ENCODE measurements at places on chromosomes 5 and 9.

DNA sequence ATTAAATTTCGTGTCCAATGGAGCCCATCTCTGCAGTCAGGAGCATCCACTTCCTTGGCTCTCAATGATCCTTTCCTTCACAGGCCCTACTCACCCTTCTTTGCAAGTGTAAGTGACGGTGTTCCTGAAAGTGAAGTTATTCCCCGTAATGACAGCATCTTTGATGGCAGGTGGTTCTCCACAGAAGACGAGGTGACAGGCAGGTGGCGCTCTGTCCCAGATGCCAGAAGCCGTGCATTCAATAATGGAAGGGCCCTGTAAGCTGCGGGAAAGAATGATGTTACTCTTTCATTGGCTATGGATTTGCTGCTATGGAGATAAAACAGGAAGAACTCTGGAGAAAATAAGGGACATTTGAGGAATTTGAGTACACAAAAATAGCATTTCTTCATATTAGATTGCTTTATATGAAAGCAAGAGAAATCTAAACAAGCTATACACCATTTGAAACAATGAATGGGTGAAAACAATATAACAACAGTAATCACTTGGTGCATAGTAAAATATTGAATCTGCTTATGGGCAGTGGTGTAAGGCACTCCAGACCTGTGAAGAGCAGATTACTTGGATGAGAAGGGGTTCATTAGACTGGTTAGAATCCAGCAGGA lies 89.9 kb upstream of the TXNDC8 start:
- peak; percentile 22 for DNase-seq

DNA sequence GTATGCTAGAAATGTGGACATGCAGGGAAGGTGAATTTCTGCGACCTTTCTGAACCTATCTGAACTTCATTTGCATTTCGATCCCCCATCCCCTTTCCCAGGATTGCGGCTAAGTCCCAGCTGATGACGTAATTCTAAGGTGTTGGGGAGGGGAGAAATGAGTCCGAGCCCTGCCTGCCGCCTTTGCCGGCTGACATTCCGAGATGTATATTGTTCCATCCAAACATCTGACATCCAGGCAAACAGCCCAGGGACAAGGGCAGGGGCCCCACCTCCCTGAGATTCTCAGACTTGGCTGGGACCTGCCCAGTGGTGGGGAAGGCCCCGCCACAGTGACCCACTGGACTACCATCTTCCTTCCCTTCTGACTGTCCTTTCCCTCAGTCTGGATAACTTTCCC lies 494.6 kb downstream of the ENC1 start:
- DNase-seq: no peak

- no peak for DNase-seq
Measured at GRCh38 chr5:65758546-65759144, 36.6 kb downstream of the NLN start.

GRCh38 chr5:179119415-179120170 lies 59.4 kb downstream of the ZNF354C start:
- no peak for DNase-seq

DNA sequence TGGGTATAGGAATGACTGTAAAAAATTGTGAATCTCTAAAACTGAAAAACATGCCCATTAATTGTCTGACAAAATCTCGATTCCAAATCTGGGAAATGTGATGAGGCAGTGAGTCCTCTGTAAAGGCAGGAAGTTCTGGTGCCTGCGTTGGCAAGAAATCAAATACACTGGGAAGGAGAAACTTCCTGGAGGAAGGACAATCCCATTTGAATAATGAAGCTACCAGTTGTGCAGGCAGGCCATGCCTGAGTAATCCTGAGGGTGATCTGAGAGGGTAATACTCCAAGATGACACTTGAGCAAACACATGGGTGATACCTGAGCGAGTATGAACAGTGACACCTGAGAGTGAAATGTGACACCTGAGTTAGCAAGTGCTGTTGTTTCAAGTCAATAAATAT lies 49.7 kb downstream of the KIF24 start:
- no peak for DNase-seq

DNA sequence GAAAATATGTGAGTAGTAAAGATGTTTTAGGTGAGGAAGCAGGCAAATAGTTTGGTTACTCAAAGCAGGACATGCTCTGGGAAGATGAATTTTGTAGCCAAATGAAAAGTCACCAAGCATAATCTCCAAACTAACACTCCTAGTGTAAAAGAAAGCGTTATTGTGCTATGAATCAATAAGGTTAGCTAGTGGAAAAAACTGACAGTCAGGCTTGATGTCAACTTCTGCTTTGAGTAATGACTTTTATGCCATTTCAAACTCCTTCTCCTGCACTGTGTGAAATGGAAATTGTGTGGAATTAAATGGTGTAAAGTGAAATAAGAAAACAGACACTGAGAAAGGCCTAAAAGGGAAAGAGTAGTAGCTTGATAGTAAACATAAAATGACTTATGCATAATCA lies 637.2 kb upstream of the DMAC1 start:
- DNase-seq: no peak

GRCh38 chr9:126494264-126494663 lies 119.5 kb upstream of the LMX1B start:
- no peak for DNase-seq

DNA sequence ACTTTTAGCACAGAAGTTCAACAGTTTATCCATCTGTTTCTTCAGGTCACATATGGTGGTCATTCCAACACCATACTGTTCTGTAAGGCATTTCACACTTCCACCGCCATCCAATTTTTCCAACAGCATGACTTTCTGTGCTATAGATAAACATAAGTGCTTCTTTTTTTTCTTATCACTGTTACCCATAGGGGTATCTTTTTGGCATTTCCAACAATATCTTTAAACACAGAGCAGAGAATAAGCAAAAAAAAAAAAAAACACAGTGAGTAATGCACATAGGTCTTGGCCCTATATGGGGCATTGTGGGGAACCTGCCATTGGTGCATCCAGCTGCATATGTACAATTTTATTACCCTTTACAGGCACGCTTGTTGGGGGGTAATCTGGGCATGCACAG lies 12.2 kb upstream of the ZNF367 start:
- no peak for DNase-seq

DNA sequence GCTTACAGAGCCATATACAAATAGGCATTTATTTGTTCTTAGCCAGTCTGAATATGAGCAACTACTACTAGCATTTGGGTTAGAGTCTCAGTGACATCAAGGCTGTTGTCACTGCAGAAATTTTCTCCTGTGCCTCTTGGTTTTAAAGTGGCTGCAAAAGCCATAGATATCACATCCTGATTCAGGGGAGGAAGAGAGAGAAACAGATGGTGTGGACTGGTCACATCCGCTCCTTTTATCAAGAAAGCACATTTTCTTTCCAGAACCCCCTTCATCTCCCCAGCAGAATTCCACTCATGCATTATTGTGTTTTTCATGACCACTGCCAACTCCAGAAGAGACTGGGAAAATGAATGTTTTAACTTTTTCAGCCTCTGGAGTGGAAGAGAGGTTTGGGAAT lies 69.8 kb downstream of the PTTG1 start:
- no peak for DNase-seq

- DNase-seq: no peak
Measured at GRCh38 chr5:154654486-154655371, 100.4 kb upstream of the LARP1 start.

GRCh38 chr9:78189461-78189860 lies 46.4 kb upstream of the CEP78 start:
- no peak for DNase-seq

DNA sequence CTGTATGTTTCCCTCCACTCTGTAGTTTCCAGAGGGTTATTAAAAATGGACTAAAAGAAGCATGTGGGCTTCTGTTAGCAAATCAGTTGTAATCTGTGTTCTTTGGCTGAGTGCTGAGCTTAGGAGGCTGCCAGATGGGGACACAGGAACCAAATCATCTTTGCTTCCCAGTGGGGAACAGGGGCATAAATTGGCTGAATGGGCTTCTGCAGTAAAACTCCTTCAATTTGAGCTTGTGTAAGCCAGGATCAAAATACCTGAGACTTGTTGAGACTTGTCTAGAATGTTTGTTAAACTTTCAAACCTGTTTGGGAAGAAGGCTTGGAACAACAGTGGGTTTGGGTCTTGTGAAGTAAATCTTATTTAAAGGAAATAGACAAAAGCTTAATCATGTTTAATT lies 32.2 kb upstream of the TNFAIP8 start:
- no peak for DNase-seq

GRCh38 chr9:17938035-17938655 lies 359.3 kb downstream of the SH3GL2 start:
- DNase-seq: no peak

GRCh38 chr9:124500796-124501611 lies 6.2 kb downstream of the NR5A1 start:
- DNase-seq: no peak

GRCh38 chr5:113343343-113343742 lies 91.4 kb downstream of the TSSK1B start:
- DNase-seq: no peak

GRCh38 chr9:25206027-25206426 lies 472.2 kb downstream of the TUSC1 start:
- DNase-seq: no peak

DNA sequence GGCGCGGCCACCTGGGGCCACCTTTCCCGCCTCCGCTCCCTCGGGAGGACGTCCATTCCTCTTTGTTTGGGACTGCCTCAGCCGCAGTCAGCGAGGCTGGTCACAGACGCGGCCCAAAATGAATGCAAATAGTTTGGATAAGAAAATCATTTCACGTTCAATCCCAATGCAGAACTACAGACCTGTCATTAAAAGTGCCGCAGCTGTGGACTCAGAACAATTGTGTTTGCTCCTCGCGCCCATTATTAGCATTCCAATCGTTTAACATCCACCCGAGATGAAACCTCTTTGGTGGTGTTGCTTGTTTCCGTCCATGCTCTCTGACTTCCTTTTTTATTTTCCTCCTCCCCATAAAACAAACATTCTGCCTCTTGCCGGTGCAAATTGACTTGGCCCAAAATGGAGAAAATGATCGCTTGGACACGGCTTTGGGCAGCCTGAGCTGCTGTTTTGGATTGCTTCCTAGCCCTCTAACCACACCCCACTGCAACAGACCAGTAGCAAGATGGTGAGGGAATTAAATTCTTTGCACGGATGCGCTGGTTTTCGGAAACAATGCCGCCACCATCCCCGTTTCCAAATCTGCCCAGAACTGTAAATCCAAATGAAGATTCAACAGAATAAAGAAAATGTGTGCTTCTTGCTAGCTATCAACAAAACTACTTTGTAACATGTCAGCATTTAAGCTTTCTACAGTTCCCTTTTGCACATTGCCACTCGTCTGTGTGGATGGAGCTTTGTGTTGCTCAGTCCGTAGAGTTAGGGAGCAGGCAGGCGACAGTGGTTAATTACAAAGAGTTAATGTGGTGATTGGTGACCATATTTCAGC lies 784 bp downstream of the NLN start:
- no peak for DNase-seq

DNA sequence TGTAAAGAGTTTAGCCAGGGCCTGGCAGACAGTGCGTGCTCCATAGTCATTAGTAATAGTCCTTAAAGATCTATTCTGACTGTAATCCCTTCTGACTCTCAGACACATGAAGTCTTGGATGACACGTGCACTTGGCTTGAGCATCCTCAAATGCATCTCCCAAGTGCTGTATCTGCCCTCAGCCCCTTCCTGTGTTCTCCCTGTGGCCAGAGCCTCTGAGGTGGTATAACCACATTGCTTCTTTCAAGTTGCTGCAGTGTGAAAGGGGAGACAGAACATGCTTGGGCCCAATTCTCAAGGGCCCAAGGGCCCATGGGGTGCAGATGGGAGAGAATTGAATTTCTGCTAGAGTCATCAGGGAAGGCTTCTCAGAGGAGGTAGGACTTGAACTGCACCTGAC lies 30.1 kb upstream of the HAND1 start:
- no peak for DNase-seq

DNA sequence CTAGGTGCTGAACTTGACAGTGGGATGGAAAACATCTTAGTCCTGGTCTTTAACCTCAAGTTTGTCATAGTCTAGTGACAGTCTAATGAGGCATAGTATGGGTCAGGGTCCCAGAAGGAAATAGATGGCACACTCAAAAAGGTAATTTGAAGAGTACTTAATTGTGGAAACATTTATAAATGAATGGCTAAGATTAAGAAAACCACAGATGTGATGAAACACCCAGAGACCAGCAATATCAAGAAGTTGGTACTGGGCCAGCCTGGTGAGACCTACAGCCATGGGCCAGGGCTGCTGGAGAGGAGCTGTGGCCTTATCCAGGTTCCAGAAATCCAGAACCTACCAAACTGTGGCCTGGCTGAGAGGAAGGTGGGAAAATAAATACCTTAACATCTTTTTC lies 93.5 kb upstream of the ATG10 start:
- no peak for DNase-seq

GRCh38 chr5:55440188-55440646 lies 94.5 kb downstream of the PLPP1 start:
- no peak for DNase-seq

GRCh38 chr9:78144008-78144381 lies 91.9 kb upstream of the CEP78 start:
- no peak for DNase-seq

DNA sequence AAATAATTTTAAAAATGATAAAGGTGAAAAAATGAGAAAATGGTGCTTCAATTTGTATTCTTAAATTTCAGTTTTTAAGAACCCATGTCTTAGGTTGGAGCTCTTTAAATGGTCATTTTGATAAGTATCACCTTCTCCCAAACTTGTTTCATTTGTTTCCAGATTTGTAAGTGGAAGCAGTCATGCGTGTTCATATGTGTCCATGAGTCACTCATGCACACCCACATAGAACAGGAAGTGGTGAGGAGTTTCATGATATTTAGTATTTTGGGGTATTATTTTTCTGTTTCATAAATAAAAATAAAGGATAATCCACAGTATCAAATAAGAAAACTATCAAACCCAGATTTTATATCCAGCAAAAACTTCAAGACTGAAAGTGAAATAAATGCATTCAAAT lies 570.4 kb upstream of the ST8SIA4 start:
- DNase-seq: no peak

DNA sequence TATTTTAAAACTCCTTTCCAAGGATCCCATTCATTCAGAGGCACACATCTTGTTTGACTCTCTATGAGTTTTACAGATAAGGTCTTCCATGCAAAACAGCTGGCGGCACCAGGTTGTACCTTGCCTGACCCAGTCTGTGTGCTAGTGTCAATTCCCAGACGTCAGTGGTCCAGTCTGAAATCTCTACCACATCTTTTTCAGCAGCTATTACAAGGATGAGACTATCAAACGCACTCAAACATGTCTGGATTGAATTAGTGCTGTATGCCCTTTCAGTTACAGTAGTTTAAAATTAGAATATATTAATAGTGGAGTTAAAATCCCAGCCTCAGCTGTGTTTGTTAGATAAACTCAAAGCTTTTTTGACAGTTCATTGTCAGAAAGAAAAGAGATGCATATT lies 11.7 kb downstream of the CDC14B start:
- DNase-seq: no peak

DNA sequence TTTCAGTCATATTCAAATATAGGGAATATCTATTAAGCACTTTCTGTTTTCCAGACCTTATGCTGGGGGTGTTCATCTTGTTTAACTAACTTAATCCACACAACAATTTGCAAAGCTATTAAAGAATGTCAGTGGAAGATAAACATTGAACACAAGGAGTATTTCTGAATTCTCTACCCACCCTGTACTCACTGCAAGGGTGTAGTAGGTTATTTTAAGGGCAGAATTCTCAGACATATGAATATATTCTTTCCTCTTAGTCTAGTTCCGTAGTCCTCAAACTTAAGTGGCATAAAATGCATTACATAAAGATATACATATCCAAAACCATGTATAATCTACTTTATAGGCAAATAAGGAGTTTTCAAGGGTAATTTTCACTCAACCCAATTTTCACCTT lies 19.9 kb upstream of the CHSY3 start:
- no peak for DNase-seq
